ENCODE measurements at places on chromosomes 7 and 10.

- DNase-seq: no peak
Measured at GRCh38 chr7:48427671-48428070, 256.4 kb downstream of the ABCA13 start.

- DNase-seq: no peak
Measured at GRCh38 chr7:135910393-135911036, 66.6 kb downstream of the MTPN start.

DNA sequence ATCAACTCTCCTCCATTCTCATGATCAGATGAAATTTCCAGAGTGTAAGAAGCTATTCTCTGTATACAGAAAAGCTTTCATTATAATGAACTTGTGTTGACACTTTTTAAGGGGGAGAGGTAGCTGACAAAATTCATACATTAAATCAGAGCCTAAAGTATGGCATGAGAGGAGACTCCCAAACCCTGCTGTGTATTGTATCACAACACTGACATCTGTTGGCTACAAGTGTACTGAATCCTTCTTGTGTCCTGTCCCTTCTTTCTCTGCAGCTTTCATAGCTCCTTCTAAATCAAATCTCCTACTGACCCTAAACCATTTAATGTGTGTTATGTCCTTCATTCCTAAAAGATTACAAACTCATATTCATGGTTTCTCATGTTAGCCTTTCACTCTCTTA lies 70.9 kb downstream of the GCC1 start:
- no peak for DNase-seq

DNA sequence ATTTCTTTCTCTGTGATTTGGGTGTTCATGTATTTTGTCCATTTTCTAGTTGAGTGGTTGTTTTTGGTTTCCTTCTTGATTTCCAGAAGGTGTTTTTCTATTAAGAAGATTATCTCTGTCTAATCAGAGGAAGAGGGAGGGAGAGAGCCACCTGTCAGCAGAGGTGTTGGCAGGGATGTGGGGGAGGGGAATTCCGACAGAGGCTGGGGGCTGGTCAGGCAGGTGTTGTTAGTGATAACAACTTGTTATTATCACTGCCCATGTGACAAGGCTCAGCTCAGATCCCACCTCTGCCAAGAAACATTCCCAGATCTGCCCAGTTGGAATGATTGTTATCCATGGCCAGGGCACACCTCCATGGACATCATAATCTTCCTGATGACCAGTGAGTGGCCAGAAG lies 293.4 kb downstream of the GFRA1 start:
- DNase-seq: no peak
